WTC11 (cell line): ENCODE measurements at places on chromosomes 16 and 17.

DNA sequence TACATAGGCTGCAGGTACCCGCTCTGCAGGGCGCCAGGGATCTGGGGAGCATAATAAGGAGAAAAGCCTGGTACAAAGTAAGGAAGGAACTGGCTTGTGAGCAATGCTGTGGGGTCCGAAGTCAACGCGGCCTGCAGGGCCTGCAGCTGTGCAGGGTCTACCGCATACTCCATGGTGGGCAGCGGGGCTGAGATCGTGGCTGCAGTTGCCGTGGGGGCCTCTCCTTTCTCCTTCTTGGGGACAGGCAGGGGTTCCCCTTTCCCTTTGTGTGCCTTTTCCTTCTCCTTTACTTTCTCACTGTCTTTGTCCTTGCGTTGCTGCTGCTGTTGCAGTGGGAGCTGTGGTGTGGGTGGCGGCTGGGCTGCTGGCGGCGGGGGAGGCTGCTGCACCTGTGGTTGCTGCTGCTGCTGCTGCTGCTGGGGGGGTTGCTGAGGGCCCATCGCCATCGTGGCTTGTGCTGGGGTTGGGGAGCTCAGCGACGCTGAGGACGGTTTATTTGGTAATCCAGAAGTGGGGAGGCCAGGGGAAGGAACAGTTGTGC lies 259.6 kb downstream of the ZFHX3 start:
- no peak for DNase-seq

GRCh38 chr17:74749279-74750038 lies 1.0 kb downstream of the NHERF1 start:
- no peak for DNase-seq

GRCh38 chr16:2768403-2769089 lies 8.5 kb downstream of the ELOB start:
- DNase-seq = no peak

- no peak for DNase-seq
These were observed 39.2 kb downstream of the GPATCH8 start for GRCh38 chr17:44464037-44464436.

DNA sequence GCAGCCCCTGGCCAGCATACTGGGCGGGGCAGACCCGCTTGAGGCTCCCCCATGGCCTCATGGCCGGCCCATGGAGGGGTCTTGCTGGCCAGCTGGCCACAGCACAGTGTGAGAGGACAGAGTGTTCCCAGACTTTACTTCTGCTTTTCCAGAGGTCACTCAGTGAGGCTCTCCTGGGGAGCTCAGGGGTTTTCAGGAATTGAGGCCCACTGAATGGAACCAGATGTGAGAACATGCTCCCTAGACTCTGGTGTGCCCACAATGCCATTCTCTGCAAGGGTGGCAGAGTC lies 21.2 kb downstream of the ATP6V0D1 start:
- no peak for DNase-seq

DNA sequence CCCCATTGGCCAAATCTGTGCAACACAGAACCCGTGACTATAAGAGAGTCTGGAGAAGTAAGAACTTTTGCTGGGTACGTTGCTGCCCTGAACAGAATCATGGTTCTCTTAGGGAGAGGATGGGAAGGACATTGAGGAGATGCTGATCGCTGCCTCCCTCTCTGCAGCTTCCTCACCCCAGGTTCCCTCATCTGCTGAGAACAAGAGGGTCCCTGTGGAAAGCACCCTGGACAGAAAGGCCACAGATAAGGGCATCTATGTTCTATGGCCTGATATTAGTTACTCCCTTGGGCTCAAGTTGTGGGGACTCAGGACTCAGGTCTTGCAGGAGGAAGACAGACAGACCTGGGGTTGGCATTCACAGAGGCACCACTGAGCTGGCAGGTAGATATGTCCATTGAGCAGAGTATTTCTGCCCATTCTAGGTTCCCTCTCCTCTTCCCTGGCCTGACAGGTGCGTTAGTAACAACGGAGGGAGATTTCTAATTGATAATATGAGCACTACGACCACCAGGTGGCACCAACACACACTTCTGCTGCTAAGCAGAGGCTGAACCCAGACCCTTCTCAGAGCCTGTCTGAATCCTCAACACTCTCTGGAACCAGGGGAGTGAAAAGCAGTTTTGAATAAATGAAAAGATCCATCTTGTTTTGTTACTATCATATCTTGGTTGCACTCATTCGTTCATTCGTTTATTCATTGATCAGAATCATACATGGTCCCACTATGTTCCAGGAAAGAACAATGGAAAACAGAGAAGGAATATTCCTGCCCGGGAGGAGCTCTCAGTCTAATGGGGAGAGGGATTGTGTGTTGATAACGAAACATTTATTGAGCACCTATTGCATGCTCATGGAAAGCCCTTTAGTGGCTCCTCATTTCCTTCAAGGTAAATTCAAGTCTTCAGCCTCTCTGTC lies 56.4 kb downstream of the SLC6A2 start:
- DNase-seq = peak; percentile 76

DNA sequence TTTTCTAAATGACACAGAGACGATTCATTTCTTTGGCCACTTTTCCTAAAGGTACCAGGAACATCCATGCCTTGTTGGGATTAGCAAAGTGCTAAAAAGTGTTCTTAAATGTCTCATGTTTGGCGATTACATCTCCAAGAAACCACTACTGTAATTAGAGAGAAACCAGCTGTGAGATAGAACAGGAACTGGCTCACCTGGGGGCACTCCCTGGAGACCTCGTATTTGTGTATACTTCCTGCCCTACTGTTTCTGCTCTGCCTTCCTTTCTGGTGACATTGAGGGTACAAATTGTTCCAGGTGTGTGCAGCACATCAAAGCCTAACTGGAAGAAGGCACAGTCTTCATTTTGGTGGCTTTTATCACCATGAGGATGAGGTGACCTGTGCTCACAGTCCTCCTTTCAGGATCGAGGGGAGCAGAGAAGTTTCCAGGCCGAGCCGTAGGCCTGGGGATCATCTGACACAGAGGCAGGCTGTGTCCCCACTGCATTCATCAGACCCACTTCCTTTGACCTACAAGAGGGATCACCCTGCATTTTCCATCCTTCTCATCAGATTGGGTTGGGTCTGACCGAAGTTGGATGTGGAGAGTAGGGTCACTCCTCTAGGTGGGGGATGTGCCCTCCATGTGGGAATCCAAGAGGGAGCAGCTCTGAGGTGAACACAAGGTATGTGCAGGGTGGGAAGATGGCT lies 23.7 kb downstream of the CCL4 start:
- no peak for DNase-seq

DNA sequence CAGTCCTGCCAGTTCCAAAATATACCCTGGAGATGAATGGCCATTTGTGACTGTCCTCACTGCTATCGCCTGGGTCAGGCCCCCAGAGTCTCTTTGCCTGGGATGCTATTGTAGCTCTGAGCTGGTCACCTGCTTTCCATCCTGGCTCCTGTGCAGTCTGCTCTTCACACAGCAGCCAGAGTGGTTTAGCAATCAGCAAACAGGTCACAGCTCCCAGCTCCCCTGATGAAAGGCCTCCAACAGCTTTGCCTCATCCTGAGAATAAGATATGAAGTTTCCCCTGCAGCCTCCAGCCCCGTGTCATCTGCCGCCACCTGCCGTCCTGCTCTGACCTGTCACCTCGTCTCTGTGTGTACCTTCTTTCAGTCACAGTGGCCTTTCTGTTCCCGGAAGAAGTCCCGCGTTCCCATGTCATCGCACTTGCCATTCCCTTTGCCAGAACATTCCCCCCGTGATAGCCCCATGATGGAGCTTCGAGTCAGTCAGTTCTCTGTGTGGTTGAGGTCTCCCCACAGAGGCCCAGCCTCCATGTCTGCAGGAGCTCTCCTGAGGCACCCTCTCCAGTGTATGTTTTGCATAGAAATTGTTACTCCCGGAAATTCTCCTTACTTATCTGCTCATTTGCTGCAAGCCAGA lies 281.5 kb downstream of the SNX29 start:
- DNase-seq = peak; percentile 32
